ENCODE measurements at places on chromosomes 7 and 10.

- no peak for DNase-seq
Observed at GRCh38 chr10:30466445-30466844, 32.5 kb downstream of the MAP3K8 start.

DNA sequence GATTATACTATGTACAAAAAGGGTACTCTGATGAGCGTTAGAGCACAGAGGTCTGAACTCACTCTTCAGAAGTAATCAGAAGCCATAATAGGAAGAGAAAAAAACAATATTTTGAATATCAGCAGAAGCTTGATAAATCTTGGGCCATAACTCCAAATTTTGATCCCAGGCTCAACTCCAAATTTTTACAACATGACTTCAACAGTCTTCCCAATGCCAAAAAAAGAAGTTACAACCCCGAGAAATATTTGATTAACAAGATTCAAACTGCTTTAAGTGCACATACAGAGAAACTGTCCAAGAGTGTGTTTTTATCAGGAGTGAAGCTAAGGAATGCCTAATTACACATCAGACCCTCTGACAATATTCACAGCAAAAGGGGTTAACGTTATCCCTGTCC lies 7.5 kb downstream of the MPP7 start:
- no peak for DNase-seq

GRCh38 chr7:73740771-73741170 lies 2.2 kb upstream of the ABHD11 start:
- no peak for DNase-seq

DNA sequence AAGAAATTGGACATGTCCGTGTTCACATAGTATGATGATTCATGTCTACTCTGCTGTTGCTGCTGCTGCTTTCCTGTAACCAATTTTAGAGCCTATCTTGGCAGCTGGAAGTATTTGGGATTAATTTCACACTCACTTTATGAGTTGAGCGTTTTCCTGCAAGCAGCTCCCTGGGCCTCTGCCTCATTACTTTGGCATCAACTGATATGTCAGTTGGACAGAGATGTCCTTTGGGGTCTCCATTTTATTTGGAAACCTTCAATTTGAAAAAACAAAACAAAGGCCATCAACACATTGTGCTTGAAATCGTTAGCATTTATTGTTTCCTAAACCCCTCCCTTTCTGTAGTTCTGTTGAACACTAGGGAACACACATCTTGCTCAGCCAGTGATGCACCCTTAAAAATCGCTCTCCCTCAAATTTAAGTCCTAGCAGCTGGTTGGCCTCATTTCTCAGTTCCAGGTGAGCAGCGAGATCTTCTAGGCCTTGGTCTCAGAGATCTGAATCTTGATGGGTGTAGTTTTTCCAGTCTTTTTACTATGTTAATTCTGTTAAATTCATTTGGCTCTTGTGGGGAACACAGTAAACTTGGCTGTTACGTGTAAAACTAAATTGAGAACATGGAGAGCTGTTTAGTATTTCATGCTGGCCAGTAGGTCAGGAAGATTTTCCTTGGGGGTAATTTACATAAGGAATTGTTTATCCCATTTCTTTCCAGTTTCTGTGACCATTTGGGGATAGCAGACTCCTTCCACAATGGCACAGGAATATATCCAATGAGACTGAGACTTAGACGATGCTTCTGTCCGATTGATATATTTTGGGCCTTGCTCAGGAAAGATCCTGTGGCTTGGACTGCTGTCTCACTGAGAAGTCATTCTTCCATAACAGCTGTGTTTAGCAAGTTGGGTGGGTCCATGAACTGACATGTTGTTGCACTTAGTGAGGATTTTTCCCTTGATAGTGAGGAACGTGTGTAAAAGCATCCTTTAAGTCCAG lies 371.6 kb downstream of the BBS9 start:
- DNase-seq, result no peak

DNA sequence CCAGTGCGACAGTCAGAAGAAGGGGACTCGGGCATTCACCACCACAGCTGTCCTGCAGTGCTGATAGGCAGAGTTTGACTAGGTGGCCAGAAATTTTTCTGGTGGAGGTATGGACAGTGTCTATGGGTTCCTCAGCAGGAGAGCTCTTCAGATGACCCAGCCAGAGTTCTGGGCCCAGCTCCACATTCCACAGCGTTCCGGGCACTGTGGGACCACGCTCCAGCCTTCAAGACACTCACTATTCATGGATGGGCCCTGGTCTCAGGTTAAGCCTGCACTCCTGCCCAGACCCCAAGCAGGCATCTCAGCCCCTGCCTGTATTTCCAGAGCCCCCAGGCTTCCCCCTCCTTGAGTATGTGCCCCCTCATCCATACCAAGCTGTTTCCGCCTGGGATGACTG lies 497.0 kb upstream of the FOXK1 start:
- DNase-seq, result no peak

- no peak for DNase-seq
Observed at GRCh38 chr7:107995184-107996071, 7.5 kb downstream of the LAMB1 start.

- DNase-seq, result no peak
Observed at GRCh38 chr7:17832242-17832641, 108.1 kb downstream of the SNX13 start.

GRCh38 chr10:44937196-44938005 lies 22.2 kb upstream of the RASSF4 start:
- DNase-seq, result no peak

DNA sequence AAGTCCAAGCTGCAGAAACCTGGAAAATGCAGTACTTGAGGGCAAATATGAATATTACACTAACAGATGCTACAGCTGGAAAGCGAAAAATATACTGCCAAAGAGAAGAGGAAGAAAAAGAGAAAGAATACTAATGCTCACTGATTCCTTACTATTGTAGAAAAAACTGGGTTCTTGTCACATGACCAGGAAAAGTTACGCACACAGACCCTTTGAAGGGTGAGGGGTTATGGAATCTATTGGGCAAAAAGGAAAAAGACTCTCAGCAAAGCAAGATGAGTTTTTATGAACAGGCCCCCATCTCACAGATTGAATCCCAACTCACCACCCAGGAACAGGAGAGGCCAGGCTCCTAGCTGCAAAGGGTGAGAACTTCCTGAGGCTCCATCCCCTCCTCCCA lies 228.1 kb upstream of the KLF14 start:
- no peak for DNase-seq

All from GM18507 (cell line).